Jurkat, Clone E6-1 (cell line): ENCODE measurements at places on chromosomes 5 and 9.

DNA sequence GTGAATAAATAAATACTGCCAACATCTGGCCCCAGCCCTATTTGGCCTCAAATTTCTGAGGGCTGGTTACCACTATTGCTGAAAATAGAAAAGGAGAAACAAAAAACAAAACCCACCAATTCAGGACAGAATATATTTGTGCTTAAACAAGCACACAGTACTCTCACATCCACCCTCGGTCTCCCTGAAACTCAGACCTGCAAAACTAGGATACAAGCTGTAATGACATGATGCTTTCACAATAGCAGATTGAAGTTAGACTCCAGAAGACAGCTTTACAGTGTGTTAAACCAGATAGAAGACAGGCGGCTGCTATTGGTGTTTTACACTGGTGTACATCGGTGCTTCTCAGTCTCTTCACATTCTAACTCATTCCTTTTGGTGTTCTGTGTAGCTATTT is 214.9 kb upstream of the DMRT1 start:
- no peak for DNase-seq

GRCh38 chr5:93161661-93162654 is 419.1 kb downstream of the NR2F1-AS1 start:
- DNase-seq = no peak

GRCh38 chr5:128358826-128359225 is 179.2 kb downstream of the FBN2 start:
- DNase-seq = no peak

GRCh38 chr5:9661316-9662015 is 31.3 kb upstream of the TAS2R1 start:
- no peak for DNase-seq

DNA sequence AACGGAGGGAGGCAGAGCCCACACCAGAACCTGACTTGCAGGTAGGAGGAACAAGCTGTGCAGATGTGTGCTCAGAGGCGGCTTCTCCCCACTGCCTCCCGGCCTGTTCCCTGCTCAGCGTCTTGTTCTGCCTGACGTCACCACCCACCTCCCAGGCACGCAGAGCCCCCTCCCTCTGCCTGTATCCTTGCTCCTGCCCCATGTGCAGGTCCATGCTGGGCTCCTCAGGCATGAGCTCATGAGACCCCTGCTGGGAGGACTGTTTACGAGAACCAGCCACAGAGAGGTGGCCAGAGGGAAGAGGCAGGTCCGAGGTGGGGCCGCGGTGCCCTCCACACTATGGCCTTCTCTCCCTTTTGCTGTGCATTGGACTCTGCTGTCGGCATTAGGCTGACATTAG is 45.5 kb downstream of the SLC6A3 start:
- no peak for DNase-seq

GRCh38 chr5:109805472-109805871 is 115.7 kb downstream of the MAN2A1 start:
- DNase-seq = no peak

DNA sequence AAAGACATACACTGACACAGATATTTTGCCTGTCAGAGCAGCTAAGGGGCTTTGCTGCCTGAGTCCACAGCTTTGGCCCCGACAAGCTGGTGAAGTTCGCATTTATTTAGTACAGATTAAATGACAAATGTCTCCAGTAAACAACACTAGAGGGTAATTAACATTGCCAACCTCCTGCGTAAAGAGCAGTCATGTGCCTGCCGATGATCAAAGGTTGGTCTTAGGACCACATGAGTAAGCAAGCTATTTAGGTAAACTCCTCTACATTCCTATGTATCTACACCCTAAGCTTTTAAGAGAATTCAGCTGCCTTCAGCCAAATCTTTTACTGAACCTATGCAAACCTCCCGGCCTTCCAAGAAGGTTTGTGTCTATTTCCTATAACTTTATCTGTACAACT is 73.0 kb upstream of the PJA2 start:
- DNase-seq = no peak

- peak; percentile 84 for DNase-seq
These were observed 69.2 kb upstream of the RPS23 start for GRCh38 chr5:82347201-82347865.

DNA sequence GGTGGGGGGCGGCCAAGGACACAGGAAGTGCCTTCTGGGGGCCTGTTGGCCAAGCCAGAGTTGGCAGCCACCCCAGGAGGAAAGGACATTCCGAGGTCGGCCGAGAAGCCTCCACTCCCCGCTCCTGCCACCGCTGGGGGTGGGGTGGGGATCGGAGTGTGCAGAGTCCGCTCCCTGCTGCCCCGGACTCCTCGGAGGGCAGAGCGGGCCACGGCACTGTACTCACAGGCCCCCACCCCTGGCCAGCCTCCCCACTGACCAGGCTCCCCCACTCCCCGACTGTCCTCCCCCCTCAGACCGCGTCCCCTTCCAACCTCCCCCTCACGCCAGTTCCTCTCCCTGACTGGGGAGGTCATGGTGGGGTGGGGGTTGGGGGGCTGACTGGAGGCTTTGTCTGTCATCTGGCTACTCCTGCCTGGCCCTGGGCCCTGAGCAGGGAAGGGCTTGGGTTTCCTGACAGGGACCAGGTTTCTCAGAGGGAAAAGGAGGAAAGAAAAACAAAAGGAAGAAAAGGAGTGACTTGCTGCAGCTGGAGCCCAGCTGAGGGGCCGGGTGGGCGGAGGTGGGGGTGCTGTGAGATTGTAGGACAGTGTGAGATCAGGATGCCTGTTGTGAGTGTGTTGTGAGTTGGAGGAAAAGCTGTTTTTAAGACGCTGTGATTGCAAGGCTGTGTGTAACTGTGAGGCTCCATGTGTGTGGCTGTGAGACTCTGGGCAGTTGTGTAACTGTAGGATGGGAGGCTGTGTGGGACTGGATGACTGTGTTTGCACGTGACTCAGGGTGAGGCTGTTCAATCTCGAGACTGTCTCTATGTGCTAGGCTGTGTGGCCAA is 29.7 kb downstream of the CNTFR start:
- DNase-seq = no peak

- DNase-seq = no peak
These were observed 7.5 kb downstream of the UNC5A start for GRCh38 chr5:176817841-176818377.

DNA sequence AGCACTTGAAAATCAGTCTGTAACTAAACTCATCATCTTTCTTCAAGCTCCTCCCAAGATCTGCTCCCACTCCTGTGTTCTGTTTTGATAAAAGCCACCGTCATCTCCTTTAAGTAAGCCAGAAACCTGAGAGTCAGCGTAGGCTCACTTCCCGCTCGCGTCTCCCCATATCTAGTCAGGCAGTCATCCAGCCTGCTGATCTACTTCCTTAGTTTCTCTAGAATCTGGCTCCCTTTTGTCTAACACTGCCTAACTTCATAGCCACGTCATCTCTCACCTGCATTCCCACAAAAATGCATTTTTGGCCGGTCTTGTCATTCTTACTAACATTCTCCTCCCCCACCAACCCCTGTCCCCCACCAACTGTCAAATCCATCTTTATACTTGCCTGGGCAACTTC is 3.0 kb upstream of the TJP2 start:
- no peak for DNase-seq

- DNase-seq = no peak
These were observed 18.5 kb downstream of the CAMSAP1 start for GRCh38 chr9:135888766-135889394.

DNA sequence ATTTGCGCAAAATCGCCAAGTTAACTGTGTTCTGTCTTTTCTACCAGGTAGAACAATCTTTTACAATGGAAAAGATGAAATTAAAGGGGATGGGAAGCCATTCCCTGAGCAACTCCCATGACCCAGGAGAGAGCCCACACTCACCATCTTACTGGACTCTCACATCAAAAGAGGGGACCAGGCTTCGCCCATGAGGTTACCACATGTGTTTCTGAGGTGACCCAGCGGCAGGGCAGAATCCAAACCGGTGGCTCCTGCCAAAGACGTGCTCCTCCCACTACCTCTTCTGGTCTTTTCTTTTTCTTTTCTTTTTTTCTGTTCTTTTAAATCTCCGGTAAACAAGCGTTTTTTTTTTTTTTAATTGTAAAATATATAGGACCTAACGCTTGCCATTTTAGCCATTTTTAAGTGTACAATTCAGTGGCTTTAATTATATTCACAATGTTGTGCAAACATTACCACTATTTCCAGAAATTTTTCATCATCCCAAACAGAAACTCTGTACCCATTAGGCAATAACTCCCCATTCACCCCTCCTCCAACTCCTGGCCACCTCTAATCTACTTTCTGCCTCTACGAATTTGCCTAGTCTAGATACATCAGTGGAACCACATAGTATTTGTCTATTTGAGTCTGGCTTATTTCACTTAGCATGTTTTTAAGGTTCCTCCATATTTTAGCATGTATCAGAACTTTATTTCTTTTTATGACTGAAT is 19.3 kb downstream of the PTPN3 start:
- DNase-seq = no peak

DNA sequence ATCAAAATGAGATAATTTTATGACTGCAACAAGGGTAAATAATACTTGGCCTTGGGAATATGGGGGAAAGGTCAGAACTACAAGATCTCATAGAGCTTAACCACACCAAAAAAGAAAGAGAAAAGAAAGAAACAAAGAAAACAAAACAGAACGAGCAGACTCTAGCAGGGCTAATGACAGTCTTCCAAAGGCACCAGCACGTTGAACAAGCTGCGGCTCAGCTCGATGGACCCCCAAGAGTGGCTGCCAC is 689 bp downstream of the AK3 start:
- no peak for DNase-seq

DNA sequence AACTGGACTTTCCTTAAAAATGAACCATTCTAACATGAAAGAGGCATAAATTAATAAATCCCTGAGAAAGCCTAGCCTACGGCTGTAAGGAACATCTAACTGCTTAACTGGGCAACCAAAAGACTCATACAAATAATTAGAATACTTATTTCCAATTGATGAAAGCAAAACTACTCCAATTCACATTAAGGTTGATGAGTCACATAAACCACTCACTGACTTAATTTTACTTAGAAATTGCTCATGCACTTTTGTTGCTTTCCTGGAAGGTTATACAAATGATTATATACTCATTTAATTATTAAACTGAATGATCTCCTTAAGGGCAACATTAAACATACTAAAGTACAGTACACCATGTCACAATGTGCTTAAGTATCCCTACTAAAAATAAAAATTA is 101.9 kb downstream of the NFIB start:
- no peak for DNase-seq

DNA sequence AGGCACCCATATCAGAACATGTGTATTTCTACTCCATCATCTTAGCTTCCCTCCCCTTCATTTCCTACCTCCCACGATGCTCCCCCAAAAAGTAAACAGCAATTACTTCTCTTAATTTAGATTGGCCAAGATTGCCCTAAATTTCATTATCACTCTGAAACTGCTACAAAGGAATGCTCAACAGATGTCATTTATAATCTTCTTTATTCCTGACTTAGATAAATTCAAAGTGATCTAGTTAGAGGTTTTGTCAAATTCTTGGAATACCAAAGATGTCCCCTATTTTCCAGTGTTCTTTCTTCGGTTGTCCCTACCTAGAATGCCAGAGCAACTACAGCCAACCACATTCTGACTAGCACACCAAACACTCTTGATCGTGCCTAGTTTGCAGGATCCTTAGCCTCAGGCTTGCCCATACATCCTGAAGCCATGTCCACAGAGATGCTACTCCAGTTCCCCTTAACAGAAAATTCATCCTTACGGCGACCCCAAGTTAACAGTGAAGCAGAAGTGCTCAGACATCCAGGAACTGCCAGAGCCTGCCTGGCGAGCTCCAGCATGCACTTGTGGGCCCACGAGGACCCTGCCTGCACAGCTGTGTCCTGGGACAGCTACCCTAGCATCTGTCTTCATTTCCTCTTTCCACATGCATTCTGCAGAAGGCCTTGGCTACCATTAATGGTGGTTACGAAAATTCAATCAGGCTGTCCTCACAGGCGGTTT is 31.6 kb downstream of the DAP start:
- no peak for DNase-seq

- DNase-seq = no peak
These were observed 798 bp downstream of the PITX1 start for GRCh38 chr5:135032999-135033861.

- DNase-seq = peak; percentile 82
These were observed 134.6 kb downstream of the TENT4A start for GRCh38 chr5:6847870-6848269.

GRCh38 chr5:2752821-2753439 is 1.5 kb upstream of the IRX2 start:
- no peak for DNase-seq

- peak; percentile 79 for DNase-seq
These were observed at the start of gene WDR41 for GRCh38 chr5:77491783-77492652. WDR41 (minus strand) TSS chr5:77492316; CDS start chr5:77492220, 96 bp downstream.

GRCh38 chr5:57891443-57891842 is 408.8 kb upstream of the ACTBL2 start:
- no peak for DNase-seq

DNA sequence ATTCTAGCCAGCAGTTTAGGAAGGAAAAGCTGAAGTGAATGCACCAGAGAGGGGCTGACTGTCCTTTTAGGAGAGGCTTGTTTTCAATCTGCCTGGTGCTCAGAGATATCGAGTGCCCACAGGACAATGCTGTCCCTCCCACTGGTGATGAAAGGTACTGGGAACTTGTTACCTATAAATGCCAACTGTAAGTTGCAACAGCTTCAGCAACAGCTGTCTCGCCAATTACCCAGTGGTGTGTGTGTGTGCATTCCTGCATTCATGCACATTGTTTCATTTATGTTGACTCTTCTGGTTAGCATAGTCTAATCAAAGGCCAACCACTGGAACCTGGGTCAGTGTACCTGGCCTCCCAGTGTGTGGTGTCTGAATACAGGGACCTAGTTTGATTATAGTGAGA is 161.1 kb downstream of the CSNK1G3 start:
- DNase-seq = no peak

DNA sequence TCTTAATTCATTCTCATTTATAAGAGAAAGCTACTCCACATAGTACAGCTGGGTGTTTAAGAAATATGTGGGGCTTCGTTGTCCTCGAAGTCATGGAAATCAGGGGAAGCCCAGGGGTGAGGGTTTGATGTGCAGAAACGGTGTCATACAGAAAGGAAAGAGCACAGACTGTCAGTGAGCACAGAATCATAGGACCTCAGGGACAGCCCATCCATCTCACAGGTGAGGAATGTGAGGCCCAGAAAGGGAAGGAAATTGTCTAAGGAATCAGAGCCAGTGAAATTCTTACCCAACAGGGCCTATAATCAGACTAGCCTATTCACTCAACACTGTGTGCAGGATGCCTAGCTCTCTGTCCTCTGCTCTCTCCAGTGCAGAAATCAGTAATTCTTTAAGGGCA is 535.6 kb downstream of the SPOCK1 start:
- DNase-seq = no peak

DNA sequence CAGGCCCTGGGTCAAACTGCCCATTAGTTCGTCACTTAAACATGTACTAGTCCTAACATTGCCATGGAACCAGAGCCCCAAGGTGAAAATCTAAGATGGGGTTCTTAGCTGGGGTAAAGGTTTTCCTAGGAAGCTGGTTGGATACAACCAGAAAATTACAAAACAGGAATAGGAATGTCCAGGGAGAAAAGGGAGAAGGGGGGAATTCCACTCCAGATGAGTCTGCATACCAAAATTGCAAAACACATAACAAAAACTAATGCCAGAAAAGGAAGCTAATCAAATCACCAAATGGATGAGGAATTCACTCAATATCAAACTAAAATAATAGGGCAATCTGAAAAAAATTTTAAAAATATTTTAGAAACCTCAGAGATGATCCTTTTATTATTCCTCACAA is 396.2 kb downstream of the EFNA5 start:
- no peak for DNase-seq

GRCh38 chr9:95446984-95447383 is 69.8 kb downstream of the PTCH1 start:
- DNase-seq = no peak

GRCh38 chr5:134263801-134264200 is 37.9 kb upstream of the PPP2CA start:
- no peak for DNase-seq

GRCh38 chr5:122165559-122166078 is 36.3 kb downstream of the ZNF474 start:
- DNase-seq = no peak
